ENCODE measurements at places on chromosomes 2 and 18. TPM values are rescaled to one million over a fixed set of nuclear protein-coding genes. Genes with fewer than 3 reads are reported as not detected.
A peak's percentile ranks its signal among the peaks of the same experiment; 100 is the strongest.

GRCh38 chr18:37176621-37176934 is 347.7 kb downstream of the KIAA1328 start:
- DNase-seq: no peak

DNA sequence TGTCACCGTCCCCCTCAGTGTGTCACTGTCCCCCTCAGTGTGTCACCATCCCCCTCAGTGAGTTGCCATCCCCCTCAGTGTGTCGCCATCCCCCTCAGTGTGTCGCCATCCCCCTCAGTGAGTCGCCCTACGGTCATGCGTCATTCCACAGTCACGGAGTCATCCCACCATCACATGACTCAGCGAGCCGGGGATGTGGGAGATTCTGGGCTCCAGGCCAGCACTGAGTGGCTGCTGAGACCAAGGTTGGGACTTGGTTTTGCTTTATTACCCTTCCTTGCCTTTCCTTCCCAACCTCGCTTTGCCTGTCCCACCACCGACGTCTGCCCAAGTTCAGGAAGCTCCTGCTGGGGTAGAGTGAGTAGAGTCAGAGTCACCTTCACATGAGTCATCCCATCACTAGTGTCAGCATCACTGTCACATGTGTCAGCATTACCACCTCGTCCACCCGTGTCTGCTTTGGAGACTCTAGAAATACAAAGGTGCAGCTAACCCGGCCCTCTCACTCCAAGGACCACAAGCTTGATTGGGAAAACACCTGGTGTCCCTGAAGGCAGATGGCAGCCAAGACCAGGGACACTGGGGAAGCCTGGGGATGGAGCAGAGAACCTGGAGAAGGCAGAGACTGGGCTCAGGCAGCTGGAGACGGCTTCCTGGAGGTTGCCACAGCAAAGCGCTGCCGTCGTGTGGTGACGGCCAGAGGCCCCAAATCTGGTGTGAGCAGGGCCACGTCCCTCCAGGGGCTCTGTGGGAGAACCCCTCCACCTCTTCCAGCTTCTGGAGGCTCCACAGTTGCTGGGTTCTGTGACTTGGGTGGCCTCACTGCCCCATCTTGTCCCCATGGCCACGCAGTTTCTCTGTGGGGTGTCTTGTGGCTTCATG is 485.2 kb upstream of the SALL3 start:
- no peak for DNase-seq

Gene ABCG8
- not detected for total RNA-seq

DNA sequence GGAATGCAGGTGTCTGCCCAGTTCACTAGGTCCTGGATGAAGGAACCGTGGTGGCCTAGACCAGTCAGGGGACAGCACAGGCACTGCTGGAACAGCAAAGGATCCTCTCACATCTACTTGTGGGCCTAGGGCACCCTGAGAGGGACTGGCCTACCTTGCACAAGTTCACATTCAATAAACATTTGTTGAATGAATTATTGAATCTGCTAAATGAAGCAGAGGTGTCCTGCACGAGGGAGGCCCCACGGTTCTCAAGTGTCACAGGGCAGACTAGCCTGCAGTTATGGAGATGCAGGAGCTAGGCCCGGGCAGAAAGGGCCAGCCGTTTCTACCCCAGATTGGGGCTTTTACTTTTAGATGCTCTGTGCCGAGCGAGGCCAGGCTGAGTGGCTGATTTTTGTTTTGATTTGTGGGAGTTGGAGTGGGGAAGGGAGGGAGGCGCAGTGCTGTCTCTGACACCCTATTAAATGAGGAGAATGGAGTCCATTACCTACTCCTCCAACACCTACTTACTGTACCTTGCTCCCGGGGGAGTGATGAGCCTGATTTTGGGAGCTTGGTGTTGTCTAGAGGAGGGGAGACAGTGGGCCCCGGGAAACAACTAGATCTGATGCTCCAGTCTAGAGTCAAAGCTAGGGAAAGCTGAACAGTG is 18.4 kb downstream of the SH2D6 start:
- no peak for DNase-seq

Gene IAH1
- 58.1 TPM for total RNA-seq

GRCh38 chr2:241842620-241843211 is 16.0 kb downstream of the PDCD1 start:
- peak; percentile 55 for DNase-seq

GRCh38 chr18:38444971-38445803 is 879.6 kb upstream of the CELF4 start:
- DNase-seq: no peak

- no peak for DNase-seq
Observed at GRCh38 chr2:129888896-129889295, 90.6 kb upstream of the RAB6C start.

DNA sequence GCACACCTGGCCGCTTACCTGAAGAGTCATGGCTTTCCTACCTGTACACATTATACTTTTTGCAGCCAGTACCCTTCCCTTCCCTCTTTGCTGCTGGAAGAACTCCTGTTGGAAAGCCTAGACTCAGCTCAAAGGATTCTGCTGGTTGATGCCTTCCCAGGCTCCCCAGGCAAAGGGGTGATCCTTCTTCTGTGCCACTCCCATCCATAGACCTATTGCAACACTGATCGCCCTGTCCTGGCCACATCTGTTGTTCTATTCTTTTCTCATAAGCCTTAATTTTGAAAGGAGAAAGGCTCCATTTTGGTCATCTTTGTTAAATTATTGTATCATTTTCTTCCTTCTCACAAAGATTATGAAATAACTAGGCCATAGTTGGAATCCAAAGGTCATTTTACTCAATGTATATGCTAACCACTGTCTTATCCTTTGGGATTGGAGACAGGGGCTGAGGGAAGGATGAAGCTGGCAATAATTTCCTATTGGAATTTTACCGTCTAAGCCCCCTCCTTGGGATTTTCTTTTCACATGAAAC is 3.4 kb upstream of the PRKCE start:
- DNase-seq: no peak

DNA sequence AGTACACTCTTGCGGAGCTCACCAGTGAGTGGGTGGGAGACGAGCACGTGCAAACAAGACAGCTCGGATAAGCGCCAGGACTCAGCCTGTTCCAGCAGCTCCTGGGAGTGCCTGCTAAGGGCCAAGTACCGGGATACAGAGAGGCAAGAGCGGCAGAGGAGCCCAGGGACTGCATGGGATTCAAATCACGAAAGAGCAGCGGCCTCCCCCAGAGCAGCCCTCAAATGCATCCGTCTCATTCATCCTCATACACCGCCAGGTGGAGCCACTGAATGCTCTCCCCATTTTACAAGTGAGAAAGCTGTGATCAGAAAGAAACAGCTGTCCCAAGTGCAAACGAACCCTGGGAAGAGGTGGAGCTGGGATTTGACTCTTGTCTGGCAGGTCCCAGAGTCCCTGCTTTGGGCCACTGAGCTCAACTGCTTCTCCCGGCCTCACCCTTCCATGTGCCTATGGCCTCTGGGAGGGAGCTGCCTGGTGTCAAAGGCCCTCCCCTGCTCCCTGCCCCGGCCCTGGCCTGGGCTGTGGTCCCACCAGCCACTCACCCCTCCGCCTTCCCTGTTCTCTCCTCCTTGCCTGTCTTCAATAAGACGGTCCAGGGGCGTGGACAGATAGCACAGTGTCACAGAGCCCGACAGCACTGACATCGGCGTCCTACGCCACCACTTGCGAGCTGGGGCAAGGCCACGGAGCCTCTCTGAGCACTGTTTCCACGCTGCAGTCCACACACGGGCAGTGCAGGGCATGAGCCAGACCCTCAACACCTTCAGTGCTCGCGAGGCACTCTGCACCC is 72.8 kb upstream of the TAF1B start:
- peak; percentile 59 for DNase-seq

- DNase-seq: no peak
Observed at GRCh38 chr2:101327863-101328394, 19.4 kb upstream of the RNF149 start.

DNA sequence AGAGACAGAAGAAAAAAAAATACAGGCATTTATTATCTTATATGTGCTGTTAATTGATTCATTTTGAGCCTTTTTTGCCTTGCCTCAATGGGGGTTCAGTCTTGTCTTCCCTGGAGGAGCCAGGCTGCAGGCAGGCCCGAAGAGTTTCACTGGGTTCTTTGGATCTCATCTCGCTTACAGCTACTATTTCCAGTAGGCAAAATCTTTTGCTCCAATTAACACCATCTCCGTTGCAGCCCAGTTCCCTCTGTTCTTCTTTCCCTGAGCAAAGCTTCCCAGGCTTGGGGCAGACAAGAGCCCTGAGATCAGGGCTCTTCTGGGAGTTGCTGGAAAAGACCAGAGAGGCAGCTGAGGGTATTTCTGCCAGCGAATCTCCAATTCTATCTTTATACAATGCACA is 168.8 kb upstream of the CELF4 start:
- DNase-seq: no peak

Gene IL36G
- total RNA-seq: not detected

- DNase-seq: no peak
Observed at GRCh38 chr2:86621280-86621943, 2.3 kb downstream of the RNF103 start.

DNA sequence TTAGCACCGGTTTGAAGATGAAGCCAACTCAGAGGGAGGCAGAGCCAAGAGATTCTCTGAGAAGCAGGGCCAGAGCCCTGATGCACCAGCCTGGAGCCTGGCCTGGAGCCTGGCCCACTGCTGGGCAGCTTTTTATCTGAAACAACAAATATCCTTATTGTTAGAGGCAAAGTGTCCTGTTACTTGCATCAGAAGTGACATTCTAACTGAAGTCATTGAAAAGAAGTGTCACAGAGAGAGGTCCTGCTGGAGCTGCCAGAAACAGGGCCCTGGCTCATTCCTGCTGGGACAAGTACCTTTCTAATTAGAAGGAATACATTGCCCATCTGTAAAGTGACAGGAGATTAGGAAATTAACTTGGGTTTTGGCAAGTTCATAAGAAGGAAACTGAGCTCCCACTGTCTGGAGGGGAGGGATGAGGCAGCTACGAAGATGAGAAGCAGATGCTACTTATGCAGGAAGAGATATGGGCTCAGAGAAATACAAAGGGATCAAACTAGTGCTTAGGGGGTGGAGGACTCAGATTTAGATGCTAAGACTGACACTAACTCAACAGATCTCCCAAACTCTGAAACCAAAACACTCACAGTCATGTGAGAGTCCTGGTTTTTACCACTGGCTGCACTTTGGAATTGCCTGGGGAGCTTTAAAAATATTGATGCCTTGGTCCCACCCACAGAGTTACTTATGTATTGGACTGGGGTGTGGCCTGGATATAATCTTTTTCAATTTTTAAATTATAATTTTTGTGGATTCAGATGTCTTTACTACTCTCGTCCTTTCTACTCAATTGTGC is 11.0 kb upstream of the HK2 start:
- DNase-seq: no peak

Gene AQP12B
- not detected for total RNA-seq

Gene RPIA
- total RNA-seq: 20.9 TPM

- DNase-seq: no peak
Observed at GRCh38 chr2:1728821-1729220, 15.5 kb downstream of the PXDN start.

- DNase-seq: no peak
Observed at GRCh38 chr2:40184551-40184950, 267.3 kb downstream of the SLC8A1 start.

Gene NEURL3
- total RNA-seq: 0.22 TPM

DNA sequence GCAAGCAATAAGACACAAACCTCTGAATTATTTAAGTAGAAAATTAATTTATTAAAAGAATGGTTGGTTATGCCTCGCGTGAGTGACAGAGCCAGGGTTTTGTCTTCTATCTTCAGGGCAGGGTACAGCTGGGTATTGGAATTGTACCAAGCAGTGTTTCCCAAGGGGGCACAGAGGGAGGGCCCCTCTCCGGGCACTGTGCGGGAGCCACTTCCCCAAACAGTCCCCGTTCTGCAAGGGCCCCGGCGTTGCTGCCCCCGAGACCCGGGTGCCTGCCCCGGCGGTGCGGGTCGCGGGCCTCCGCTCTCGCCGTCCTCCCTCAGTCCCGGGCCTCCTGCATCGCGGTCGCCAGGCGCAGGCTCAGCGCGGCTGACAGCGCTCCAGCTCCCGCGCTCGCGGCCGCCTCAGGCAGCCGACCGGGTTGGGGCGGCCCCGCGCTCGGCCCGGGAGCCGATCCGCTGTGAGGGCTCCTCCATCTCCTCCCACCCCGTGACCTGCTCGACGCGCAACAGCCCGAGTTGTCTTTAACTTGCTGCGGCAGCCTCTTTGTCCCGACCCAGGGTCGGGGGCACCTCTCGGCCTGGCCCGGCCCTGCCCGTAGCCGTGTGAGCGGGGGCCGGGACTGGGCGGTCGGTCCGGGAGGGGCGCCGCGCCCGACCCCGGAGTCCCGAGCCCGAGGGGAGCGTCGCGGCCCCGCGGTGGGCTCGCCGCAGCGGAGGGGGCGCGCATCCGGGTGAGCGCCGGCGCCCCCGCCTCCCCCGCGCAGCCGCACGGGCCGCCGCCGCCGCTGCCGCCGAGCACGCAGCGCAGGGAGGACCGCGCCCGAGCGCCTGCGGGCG is 620 bp upstream of the GALNT1 start:
- peak; percentile 60 for DNase-seq

- no peak for DNase-seq
Observed at GRCh38 chr18:30712383-30712782, 330.2 kb downstream of the DSC3 start.

Gene NT5DC4
- not detected for total RNA-seq

GRCh38 chr2:217261452-217261851 is 401.6 kb upstream of the TNP1 start:
- no peak for DNase-seq

DNA sequence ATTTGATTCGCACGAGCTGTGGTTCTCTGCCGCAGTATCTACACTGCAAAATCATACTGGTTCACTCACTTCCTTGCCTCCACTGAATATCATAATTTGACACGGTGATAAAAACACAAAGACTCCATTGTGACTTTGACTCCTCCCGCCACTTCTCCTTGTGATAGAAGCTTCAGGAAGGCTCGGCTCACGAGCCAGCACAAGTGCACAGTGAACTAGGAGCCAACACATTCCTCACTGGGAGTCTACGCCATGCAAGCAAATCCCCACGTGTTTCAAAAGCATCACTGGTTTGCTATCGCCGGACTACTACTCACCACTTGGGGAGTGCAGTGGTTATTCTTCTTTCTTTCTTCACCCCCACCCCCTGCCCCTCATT is 293.3 kb upstream of the PARD3B start:
- DNase-seq: no peak

DNA sequence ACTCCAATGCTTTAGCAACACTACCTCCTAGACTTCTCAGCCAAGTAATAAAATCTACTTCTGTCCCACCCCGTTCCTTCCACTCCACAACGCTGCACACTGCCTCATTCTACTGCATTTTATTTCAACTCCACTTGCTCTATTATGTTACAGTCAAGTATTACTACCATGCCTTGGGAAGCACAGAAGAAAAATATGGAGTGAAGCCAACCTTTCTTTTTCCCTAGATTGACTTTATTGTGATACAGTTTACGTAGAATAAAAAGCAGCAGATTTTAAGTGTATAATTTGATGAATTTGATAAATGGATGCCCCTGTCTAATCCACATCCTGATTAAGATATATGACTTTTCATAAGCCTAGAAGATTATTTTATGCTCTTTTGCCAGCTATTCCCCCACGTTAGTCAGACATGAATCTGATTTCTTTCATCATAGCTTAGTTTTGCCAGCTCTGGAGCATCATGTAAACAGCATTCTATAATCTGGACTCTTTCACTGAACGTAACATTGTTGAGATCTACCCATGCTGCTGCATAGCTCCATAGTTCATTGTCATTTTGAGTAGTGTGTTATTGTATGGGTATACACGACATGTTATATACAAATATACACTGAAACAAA is 676.8 kb upstream of the RAB6C start:
- no peak for DNase-seq

All from CD4-positive, alpha-beta memory T cell (primary cell).